ENCODE measurements at places on chromosomes 13 and 19.

DNA sequence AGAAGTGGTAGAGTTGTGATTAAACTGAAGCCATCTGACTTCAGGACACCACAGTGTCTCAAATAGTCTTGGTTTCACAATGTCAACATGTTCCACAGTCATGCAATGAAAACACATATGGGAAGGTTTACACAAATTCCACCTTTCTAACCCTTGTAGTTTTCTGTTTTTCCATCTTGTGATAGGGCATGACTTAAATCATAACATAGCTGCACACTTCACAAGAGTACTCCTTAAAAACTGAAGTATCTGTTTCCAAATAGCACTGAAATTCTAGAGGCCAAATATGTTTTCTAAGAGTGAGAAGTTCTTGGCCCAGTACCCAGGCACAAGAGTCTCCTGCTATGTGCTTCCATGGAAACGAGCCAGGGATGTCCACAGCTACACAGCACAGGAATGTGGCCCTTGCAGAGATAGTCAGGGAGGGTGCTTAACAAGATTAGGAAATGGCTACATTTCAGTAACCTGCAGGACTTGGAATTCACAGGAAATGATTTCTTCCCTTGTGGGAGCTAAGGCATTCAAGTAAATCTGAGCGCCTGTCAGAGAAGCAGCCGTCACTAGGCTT lies 269.1 kb downstream of the NDFIP2 start:
- no peak for DNase-seq

- no peak for DNase-seq
Measured at GRCh38 chr19:7000816-7001215, 20.4 kb downstream of the MBD3L2B start.

GRCh38 chr13:110723598-110723997 lies 10.1 kb downstream of the ING1 start:
- DNase-seq: no peak

DNA sequence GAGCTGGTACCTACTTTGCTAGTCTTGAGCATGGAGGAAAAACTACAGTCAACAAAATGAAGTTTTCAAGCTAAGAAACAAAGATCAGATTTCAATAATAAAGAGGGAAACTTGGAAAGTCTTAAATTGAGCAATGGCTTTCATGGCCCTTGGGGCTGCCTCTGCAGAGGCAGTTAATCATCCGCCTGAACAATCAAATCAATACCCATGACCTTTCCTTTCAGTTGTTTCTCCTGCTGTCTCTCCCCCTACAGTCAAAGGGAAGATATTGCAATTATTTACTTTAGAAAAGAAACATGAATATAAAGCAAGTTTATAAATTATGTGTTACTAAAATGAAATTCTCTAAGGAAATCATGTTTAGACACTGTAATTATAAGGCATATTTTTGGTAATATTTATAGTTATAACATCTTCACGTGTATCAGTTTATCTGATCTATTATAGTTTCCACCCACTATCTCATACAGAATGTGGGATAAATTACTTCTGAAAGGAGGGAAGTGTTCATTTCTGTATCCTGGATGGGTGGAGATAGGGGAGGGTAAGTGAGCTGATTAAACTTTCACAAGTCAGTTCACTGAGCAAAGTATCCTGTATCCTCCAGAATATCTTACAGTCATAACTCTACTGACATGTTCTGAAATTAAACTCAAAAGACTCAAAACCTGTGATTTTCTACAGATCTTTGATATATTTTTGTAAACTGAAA lies 72.4 kb upstream of the TSC22D1 start:
- DNase-seq: no peak

GRCh38 chr13:52850396-52851136 lies 2.1 kb upstream of the PCDH8 start:
- DNase-seq: peak; percentile 78

DNA sequence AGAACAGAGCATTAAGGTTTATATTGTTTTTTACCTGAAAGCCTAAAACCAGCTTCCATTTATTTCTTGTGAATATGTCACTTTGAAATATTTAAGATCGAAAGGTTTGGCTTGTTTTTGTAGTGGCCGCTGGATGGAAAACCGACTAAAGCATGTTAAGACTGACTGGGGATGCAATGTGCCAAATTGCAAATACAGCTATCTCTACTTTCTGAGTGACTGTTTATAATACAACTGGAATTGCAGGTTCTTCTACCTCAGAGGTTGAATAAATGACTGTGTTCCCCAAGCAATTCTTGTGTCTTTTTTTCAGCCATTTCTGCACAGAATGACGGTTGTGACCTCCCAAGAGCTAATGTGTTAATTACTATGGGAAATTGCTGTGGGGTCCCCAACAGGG lies 50.0 kb upstream of the TMTC4 start:
- no peak for DNase-seq

DNA sequence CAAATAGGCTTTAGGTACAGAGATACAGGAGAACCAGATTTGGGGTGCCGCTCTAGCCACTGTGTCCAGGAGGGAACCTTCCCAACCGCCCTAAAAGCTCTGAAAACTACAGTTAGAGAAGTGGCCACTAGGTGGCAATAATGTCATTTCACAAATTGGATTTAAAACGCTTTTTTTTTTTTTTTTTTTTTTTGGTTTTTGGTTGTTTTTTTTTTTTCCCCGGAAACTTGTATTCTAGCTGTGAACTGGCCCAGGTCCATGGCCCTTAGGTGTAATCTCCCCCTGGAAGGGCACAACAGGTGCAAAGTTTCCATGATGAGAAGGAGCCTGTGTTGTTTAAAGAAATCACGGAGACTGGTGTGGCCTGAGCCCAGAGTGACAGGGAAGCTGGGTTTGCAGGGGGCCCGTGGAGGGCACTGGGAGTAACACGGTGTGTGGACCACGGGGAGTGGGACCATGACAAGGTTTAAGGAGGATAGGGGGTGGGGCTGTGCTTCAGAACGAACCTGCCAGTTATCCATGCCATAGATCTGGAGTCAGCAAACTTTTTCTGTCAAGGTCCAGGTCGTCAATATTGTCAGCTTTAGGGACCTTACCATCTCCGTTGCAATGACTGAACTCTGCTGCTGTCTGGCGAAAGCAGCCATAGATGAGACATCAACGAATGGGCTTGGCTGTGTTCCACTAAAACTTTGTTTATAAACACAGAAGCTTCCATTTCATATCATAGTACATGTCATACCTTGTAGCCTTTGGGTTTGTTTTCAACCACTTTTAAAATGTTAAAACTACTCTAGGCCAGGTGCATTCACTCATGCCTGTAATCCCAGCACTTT lies 10.1 kb downstream of the OR1I1 start:
- DNase-seq: peak; percentile 44

DNA sequence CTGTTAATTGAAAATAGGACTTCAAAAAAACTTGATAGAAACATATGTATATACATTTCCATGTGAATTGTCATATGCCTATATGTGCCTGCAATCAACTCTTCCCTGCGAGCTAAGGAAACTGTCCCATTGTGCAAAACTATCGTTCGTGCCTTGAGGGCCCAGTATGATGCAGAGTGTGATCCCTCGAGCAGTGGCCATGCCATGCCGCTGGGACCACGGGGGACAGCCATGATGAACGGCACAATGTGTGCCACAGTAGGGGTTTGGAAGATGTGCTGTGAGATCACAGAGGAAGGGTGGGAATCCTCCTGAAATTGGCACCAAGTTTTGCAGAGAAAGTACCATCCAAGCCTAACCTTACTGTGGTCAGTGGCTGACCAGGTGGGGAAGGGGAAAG lies 118.1 kb upstream of the SOX1 start:
- DNase-seq: no peak

DNA sequence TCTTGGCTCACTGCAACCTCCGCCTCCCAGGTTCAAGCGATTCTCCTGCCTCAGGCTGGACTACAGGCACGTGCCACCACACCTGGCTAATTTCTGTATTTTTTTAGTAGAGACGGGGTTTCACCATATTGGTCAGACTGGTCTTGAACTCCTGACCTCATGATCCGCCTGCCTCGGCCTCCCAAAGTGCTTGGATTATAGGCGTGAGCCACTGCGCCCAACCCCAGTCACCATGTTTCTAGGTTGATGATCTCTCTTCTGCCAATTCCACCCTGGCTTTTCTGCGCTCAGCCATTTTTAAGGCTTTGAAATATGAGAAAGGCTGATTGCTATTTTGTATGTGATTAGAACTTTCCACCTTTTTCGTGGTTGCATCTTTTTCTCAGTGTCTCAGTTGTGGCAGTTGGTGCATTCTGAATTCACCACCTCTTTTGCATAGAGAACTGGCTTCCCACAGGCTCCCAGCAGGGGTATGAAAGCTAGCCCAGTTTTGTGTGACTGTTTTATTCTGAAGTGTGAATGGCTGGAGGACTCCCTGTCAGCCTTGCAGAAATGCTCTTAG lies 15.5 kb downstream of the CEACAM1 start:
- DNase-seq: no peak

GRCh38 chr13:43787997-43788396 lies 1.2 kb upstream of the ENOX1 start:
- peak; percentile 55 for DNase-seq

GRCh38 chr13:100514788-100515409 lies 73.7 kb downstream of the GGACT start:
- peak; percentile 83 for DNase-seq

DNA sequence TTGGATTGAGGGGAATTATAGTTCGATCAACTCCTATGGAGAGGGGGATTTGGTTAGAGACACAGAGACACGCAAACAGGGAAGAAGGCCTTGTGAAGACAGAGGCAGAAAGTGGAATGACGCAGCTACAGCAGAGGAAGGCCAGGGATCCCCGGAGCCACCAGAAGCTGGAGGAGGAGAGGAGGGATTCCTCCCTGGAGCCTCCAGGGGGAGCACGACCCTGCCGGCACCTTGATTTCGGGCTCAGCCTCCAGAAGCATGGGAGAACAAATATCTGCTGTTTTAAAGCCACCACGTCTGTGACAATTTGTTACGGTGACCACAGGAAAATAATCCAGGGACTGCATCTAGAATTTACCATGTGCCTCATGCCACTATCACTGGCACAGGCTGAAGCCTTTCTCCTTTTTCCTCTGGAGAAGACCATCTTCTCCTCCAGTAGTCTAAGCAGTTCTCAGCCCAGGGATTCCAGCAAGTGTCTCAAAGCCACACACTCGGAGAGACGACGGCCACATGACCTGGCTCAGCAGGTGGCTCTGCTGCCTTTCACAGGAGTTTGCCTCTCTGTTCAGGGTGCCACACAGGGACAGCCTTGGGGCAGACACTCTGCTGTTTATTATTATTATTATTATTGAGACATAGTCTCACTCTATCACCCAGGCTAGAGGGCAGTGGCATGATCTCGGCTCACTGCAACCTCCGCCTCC lies 39.9 kb upstream of the CCNE1 start:
- peak; percentile 20 for DNase-seq

- DNase-seq: no peak
Measured at GRCh38 chr13:100604918-100605710, 16.5 kb upstream of the GGACT start.

- peak; percentile 13 for DNase-seq
Measured at GRCh38 chr19:41219924-41220567, 1.0 kb downstream of the AXL start.

GRCh38 chr13:95615539-95615938 lies 29.0 kb downstream of the DZIP1 start:
- no peak for DNase-seq

DNA sequence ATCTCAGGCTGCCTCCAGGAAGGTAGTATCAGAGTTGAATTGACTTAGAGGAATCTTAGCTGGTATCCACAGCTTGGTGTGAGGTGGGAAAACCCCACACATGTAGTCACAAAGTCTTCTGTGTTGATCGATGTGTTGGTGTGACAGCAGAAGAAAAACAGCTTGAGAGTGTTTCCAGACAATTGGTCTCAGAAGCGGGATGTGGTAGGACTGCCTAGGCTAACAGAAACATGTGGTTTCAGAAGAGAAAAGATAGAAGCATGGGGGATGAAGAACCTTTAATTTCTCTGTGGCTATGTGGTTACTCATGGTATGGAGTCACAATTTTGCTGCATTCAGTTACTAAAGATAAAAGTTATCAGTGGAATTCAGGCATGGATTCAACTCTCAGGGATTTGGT lies 134.7 kb upstream of the SLITRK5 start:
- DNase-seq: no peak

- no peak for DNase-seq
Measured at GRCh38 chr13:94412870-94413597, 66.4 kb downstream of the DCT start.

DNA sequence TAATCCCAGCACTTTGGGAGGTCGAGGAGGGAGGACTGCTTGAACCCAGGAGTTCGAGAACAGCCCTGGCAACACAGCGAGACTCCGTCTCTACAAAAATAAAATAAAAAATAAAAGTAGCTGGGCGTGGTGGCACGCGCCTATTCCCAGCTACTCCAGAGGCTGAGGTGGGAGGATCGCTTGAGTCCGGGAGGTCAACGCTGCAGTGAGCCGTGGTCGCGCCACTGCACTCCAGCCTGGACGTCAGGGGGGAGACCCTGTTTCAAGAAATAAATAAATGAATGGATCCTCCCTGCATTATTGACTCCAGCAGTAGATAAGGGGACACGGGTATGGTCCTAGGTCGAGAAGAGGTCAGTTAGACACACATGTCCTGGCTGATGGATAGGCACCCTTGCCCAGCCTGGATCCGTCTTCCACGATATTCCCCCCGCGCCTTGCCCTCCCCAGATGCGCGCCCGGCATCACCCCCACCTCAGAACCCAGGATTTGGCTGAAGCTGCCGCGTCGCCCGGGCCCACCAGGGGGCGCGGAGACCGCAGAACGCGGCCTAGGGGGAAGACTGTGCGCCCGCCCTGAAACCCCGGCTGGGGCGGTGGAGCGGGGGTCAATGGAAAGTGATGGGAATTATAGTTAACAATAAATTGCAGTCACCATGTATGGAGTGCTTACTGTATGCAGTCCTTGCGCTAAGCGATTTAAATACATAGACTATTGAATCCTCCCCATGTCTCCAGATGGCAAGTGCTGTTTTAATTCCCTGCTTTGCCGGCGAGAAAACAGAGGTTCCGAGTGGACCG lies 2.1 kb upstream of the HOOK2 start:
- peak; percentile 82 for DNase-seq

DNA sequence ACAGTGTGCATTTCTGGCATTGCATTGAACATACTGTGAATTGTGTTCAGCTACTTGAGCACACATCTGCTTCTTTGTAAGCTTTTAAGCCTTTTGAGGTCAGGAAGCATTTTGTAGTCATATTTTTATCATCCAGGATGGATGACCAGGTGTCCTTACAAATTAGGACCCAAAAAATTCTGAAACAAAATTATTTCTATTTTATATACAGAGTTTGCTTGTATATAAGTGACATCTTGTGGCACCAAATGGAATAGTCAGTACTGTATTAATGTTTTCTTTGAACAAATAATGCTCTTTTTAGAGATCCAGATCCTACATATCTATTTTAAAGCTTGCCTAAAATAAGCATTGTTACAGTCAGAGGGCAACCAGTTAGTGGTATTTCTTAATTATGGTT lies 9.5 kb upstream of the SUPT20H start:
- DNase-seq: no peak

DNA sequence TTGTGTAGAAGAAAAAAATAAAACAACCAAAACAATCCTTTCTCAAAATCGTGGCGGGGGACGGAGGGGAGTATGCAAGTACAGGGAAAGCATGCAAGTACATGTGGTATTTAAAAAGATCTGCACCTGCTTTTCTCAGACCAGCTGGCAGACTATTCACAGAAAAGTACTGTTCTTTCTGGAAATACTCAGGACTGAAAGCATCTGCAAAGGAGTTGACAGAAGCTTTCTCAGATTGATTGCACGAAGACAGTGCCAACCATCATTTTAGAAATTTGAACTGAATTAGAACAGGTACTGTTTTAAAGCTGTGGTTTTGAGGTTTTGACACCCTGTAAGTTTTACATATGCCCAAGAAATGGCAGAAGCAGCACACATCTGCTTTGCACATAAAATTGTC lies 19.8 kb upstream of the PCDH8 start:
- no peak for DNase-seq

GRCh38 chr13:51950722-51951121 lies 60.5 kb downstream of the ATP7B start:
- DNase-seq: no peak

Measured in midbrain (tissue), 1 donor.